ENCODE measurements at places on chromosomes 12 and 14. TPM values are rescaled to one million over a fixed set of nuclear protein-coding genes. Genes with fewer than 3 reads are reported as not detected.
A peak's percentile ranks its signal among the peaks of the same experiment; 100 is the strongest.

GRCh38 chr12:3043406-3043805, 33.8 kb upstream of the TSPAN9 start:
- H3K27me3 ChIP-seq = no peaks in the 10 kb centered on the region
- DNase-seq = no peak
- no peaks in the 10 kb centered on the region for H3K36me3 ChIP-seq

DNA sequence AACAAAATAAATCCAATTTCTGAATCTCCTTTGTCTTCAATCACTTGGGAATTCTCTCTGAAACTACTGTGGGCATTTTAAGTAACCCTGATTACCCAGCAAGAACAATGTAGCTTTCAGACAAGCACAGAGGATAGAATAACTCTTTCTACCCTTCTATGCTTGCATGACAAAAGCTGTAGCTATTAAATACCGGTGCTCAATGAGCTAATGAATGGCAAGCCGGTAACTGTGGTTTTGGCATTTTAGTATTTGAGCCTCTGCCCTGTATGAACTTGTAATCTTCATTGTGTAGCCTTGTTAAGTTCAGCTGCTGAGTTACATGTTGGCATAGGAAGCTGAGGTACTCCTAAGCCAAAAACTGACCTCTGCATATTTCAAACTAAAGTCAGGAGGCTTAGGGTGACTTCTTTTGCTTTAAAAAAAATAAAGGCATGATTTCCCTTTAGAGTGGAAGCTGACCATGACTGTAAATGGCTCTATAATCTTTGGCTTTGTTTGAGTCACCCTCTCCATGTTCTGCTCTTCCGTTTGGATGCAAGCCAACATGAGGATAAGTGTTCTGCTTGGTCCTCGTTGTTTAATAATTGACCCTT, 171.0 kb upstream of the HIF1A start:
- no peak overlapping the region for H3K4me3 ChIP-seq
- peak overlapping the region; percentile 92 for H3K27ac ChIP-seq
- peaks cover 4% of the 10 kb centered on the region for H3K36me3 ChIP-seq
- H3K27me3 ChIP-seq = no peaks in the 10 kb centered on the region

DNA sequence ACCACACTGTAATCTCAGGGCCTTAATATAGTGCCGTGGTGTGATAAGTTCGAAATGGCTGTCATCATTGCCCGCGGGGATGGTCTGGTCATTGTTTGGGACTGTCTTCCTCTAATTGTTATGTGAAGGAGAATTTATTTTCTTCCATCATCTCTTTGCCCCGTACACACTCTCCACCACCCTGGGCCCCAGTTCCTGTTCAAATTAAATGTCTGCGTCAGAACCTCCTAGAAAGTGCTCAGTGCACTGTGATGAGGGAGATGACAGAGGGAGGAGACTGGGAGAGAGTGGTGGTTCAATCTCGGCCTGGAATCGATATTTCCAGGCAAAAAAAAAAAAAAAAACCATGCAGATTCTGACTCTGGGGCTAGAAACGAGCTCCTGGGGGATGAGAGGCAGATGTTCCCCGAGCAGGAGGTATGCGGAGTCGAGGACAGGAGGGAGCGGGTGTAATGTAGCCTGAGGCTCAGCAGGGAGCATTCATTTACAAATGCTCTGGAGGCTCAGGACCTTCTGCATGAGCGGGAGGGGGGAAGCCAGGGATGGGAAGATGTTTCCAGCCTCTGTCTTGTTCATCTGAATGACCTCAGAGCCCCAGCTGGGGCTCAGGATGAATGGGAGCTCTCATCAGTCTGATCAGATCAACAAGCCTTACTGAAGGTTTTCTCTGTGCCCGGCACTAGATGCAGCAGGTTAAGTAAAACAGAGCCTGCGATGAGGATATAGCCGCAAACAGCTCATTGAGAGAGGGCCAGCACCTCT, 219.5 kb downstream of the TBX5 start:
- H3K36me3 ChIP-seq = no peaks in the 10 kb centered on the region
- H3K4me3 ChIP-seq = no peak overlapping the region
- no peak overlapping the region for H3K27ac ChIP-seq
- peaks cover 5% of the 10 kb centered on the region for H3K27me3 ChIP-seq
- DNase-seq = no peak

- peak; percentile 53 for DNase-seq
- no peak overlapping the region for H3K4me3 ChIP-seq
- H3K36me3 ChIP-seq = no peaks in the 10 kb centered on the region
- H3K4me1 ChIP-seq = peaks cover 20% of the 10 kb centered on the region
Observed at GRCh38 chr12:65511134-65511834, 232.8 kb downstream of the MSRB3 start.

GRCh38 chr14:48786498-48786897, 799.7 kb downstream of the RPS29 start:
- DNase-seq = no peak
- no peaks in the 10 kb centered on the region for H3K36me3 ChIP-seq
- no peaks in the 10 kb centered on the region for H3K4me1 ChIP-seq

DNA sequence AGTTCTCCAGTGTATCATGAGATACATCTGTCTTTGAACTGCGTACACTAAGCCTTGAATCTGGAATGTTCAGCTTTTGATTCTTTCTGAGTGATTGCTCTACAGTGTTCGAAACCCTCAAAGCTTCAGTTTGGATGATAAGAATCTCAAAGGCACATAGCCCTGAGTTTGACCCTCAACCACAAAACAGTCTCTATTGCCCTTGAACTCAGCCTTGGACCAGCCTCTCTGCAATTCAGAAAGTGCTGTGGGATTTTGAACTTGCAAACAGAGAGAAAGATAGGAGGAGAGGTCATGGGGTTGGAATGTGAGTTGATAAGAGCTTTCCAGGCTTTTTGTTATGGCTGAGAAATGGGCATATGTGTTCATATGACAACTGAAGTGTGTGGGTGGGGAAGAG, 100.3 kb downstream of the MYRFL start:
- DNase-seq = no peak
- no peak overlapping the region for H3K4me3 ChIP-seq
- no peak overlapping the region for H3K27ac ChIP-seq
- no peaks in the 10 kb centered on the region for H3K4me1 ChIP-seq
- H3K36me3 ChIP-seq = no peaks in the 10 kb centered on the region

GRCh38 chr14:33730156-33730555, 220.7 kb downstream of the EGLN3 start:
- H3K27me3 ChIP-seq = no peaks in the 10 kb centered on the region
- H3K27ac ChIP-seq = no peak overlapping the region
- no peak overlapping the region for H3K4me3 ChIP-seq
- DNase-seq = no peak

GRCh38 chr14:103127861-103128598, 4.8 kb downstream of the TNFAIP2 start:
- H3K36me3 ChIP-seq = peaks cover 45% of the 10 kb centered on the region
- peak overlapping the region; percentile 8 for H3K27ac ChIP-seq
- H3K27me3 ChIP-seq = no peaks in the 10 kb centered on the region
- no peak for DNase-seq

GRCh38 chr14:102848830-102849525, 71.7 kb downstream of the TRAF3 start:
- H3K27ac ChIP-seq = peak overlapping the region; percentile 6
- DNase-seq = peak; percentile 47
- H3K36me3 ChIP-seq = no peaks in the 10 kb centered on the region
- peaks cover 7% of the 10 kb centered on the region for H3K4me1 ChIP-seq
- no peak overlapping the region for H3K4me3 ChIP-seq
- H3K27me3 ChIP-seq = no peaks in the 10 kb centered on the region

GRCh38 chr12:124506145-124506831, 61.1 kb downstream of the NCOR2 start:
- peak overlapping the region; percentile 28 for H3K4me3 ChIP-seq
- no peaks in the 10 kb centered on the region for H3K27me3 ChIP-seq
- H3K36me3 ChIP-seq = no peaks in the 10 kb centered on the region
- H3K4me1 ChIP-seq = peaks cover 96% of the 10 kb centered on the region
- DNase-seq = peak; percentile 86

DNA sequence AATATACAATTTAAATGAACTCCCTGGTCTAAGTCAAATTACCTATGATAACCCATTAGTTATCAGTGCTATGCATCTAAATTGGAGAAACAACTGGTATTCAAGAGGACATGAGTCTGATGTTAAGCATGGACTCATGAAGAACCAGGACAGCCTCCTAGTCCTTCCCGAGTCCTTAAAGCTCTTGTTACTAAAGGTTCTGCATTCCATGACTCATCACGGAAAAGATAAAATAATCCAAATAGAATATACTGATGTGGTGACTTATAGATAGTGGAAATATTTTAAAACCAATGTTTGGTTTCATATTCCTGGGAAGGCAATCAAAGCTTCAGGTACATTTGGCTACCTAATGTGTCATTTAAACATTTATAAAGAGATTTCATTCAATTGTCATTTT, 117.2 kb upstream of the PMCH start:
- H3K4me1 ChIP-seq = no peaks in the 10 kb centered on the region
- H3K27ac ChIP-seq = no peak overlapping the region
- H3K36me3 ChIP-seq = no peaks in the 10 kb centered on the region
- no peak for DNase-seq

GRCh38 chr12:90653040-90653439, 301.9 kb downstream of the CCER1 start:
- H3K27me3 ChIP-seq = no peaks in the 10 kb centered on the region
- no peaks in the 10 kb centered on the region for H3K4me1 ChIP-seq
- no peaks in the 10 kb centered on the region for H3K36me3 ChIP-seq
- no peak for DNase-seq
- no peak overlapping the region for H3K4me3 ChIP-seq

DNA sequence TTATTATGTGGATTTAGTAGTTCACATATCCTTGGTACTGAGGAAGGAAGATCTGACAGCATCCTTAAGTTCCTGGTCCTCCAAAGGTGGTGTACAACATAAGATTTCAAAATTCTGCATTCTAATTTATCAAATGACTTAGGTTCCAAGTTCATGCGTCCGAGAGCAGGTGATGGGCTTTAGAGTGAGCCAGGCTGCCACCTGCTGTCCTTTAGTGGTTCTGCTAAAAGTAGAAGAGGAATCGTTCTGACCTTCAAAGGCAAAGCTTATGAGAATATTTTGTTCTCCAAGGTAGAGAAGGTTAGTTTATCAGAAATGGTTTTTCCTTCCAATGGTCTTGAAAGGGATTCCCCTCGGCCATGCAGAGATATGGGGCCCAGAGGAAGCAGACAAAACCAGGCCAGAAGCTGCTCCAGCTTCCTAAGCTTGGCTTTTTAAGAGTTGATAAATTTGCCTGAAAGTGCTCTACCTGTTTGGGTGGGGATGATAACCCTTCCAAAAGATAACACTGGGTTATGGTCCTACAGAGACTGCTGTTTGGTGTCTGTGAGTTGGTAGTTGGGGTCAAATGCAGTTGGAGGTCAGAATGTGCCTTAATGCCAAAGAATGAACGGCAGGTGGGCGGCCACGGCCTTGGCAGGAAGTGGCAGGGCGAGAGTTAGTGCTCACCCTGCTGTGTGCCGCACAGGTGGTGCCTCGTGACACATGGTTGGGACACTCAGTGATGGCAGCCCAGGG, 29.1 kb upstream of the LRTM2 start:
- H3K27me3 ChIP-seq = no peaks in the 10 kb centered on the region
- H3K27ac ChIP-seq = peak overlapping the region; percentile 18
- DNase-seq = no peak
- peaks cover 18% of the 10 kb centered on the region for H3K36me3 ChIP-seq
- peaks cover 47% of the 10 kb centered on the region for H3K4me1 ChIP-seq

DNA sequence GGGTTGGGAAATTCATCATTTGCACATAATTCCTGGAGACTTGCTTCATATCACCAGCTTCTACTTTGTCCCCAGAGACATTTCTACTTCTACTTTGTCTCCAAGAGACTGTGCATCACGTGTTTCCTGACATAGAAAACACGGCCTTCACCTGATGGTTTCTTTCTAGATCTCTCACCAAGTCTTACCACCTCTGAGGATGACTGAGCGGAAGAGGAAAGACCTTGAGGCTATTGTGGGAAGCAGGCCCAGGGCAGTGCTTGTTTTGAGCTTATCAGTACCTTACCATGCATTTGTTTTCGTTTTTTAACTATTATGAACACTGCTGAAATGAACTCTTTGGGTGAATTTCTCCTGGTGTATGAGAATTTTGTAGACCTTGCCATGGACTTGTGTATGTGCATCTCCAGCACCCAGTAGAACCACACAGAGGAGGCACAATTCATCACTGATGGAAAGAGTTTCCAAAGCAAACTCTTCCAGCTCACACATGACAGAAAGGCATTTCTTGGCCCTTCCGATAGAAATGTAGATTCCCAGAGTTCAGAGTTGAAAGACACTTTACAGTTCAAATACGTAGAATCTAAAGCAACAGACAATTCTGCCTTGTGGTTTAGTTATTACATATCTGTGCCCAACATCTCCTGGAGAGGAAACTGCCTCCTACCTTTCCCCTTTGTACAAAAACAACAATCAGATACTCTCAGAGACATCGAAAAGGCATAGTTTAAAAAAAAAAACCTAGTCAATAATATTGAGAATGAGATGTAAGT, 434.7 kb downstream of the FUT8 start:
- no peaks in the 10 kb centered on the region for H3K27me3 ChIP-seq
- H3K4me1 ChIP-seq = no peaks in the 10 kb centered on the region
- no peak for DNase-seq
- no peak overlapping the region for H3K27ac ChIP-seq
- no peaks in the 10 kb centered on the region for H3K36me3 ChIP-seq

DNA sequence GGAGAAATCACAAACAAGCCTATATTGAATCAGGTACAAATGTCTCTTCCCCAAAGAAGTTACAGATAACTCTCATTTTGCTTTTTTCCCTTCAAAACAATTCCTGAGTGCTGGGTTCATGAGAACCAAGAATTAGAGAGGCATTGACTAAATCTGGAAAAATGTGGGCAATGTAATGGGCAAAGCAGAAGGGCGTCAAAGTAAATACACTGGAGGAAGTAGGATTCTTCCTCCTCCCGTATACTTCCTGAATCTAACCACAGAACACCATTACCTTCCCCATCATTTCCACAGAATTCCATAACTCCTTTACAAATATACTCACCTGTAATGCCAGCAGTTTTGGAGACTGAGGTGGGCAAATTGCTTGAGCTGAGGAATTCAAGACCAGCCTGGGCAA, 3.0 kb upstream of the RBMS2 start:
- no peak overlapping the region for H3K4me3 ChIP-seq
- no peaks in the 10 kb centered on the region for H3K36me3 ChIP-seq
- peaks cover 50% of the 10 kb centered on the region for H3K4me1 ChIP-seq
- H3K27ac ChIP-seq = peak overlapping the region; percentile 91

HOXC5 gene
- total RNA-seq = not detected

FZD10 gene
- 0.05 TPM for total RNA-seq

NRL gene
- 1.5 TPM for total RNA-seq

FGF6 gene
- total RNA-seq = not detected

TEX22 gene
- total RNA-seq = 0.99 TPM

PRPH gene
- not detected for total RNA-seq

GABARAPL1 gene
- total RNA-seq = 360 TPM

SOX5 gene
- 2.9 TPM for total RNA-seq
